AG04450 (cell line): ENCODE measurements at places on chromosomes 3 and 15. TPM values are rescaled to one million over a fixed set of nuclear protein-coding genes. Genes with fewer than 3 reads are reported as not detected.

ZNF619 gene
- 3.9 and 4.7 TPM in 2 replicates for polyA plus RNA-seq

TMEM40 gene
- polyA plus RNA-seq: 0.41 and 0.47 TPM in 2 replicates

GFM1 gene
- polyA plus RNA-seq: 18.9 and 22.2 TPM in 2 replicates

DNA sequence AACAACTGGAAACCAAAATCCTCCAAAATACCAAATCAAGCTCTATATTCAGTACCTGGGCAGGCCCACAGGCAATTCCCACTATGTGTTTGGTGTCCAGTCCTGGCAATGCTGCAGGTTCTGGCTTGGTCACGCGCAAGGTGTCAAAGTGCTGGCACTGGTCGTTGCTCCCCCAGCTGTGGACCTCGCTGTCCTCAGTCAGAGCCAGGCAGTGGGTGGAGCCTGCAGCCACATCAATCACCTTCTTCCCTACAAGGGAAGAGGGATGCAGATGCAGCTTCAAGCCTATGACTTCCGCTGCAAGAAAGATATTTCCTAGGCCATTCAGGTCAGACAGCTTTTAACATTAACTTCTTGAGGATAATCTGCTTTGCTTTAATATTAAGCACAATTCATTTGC lies 61.3 kb downstream of the HERC2 start:
- DNase-seq: no peak

DNA sequence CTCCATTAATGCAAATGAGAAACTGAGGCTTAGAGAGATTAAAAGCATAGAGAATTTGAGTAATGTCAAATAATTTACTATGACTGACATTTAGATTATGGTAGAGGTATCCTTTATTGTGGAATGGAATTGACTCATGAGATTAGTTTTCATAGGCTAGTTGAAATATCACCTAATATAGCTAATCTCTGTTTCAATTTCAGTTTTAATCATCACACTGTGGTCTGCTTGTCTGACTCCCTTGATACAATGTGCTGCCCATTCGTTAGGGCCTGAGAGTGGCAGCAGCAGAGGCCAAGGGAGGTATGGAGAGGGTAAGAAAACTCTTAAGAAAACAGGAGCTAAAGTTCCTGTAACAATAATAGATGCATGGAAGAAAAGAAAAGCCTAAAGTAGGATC lies 13.2 kb upstream of the ZBTB20 start:
- no peak for DNase-seq

GRCh38 chr3:59150039-59150438 lies 100.2 kb upstream of the CFAP20DC start:
- no peak for DNase-seq

DNA sequence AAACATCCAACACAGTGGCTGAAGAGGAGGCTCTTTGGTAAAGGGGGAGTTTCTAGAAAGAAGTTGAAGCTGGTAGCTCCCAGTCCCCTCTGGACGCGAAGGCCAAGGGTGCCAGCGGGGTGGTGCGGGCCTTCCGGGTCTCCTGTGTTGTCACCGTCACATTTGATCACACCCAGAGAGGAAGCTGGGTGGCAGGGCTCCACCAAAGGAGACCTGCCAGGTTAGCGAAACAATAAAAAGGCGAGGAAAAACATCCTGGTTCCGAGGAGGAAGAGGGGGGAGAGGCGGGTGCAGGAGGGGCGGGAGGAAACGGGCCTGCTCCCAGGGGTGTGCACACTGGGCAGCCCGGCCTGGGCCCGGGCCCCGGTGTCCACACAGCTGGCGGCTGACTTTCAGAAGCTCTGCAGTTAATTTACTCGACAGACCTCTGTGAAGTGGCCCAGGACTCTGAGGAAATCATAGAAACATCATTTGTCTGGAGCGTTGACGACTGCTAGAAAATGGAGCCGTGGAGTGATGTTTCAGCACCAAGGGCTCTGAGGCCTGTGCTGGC lies 12.1 kb downstream of the HEG1 start:
- no peak for DNase-seq

GRCh38 chr15:50113187-50113505 lies 5.9 kb downstream of the ATP8B4 start:
- DNase-seq: no peak
